LHCN-M2 (cell line): ENCODE measurements at places on chromosomes 1 and 21.

- DNase-seq = no peak
These were observed 40.4 kb upstream of the LRRC7 start for GRCh38 chr1:69527273-69527672.

- DNase-seq = no peak
These were observed 18.1 kb upstream of the EPHA8 start for GRCh38 chr1:22545141-22545540.

- no peak for DNase-seq
These were observed 15.9 kb downstream of the SDC3 start for GRCh38 chr1:30892671-30893073.

- peak; percentile 71 for DNase-seq
These were observed 108.2 kb upstream of the TMPRSS2 start for GRCh38 chr21:41616031-41616591.

GRCh38 chr1:225879521-225880221, 2.5 kb downstream of the TMEM63A start:
- DNase-seq = no peak

DNA sequence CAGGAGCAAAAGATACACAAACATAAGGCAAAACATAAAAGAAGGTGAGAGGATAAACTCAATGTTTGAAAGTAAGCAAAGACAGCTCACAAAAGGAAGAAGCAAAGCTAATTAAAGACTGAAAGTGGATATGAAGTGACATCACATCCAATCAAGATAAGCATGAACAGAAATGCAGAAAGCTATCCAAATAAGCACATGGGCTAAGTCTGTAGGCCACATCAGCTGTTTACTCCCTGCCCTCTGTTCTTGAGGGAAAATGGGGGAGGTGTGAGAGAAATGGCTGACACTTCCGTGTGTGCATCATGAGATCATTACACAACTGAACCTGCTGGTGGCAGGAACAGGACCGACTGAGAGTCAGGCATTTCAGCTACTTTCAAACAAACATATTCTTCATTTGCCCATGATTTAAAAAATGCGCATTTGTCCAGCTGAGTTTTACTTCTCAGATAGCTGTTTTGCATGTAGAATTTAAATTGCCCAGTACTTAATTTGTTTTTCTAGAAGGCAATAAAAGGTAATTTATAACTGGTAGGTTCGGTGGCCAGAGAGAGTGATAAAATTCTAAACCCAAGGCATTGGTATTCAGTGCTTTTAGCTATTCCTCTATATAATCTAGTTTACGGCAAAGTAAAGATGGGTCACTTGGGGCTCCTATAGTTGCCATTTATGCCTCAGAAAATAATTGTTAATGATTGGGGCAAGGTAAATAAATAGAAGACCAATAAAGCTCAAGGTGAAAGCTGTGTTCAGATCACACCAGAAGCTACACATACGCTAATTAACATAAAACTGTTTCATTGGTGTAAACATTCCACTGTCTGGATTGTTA, 27.2 kb upstream of the MAN1A2 start:
- peak; percentile 73 for DNase-seq

DNA sequence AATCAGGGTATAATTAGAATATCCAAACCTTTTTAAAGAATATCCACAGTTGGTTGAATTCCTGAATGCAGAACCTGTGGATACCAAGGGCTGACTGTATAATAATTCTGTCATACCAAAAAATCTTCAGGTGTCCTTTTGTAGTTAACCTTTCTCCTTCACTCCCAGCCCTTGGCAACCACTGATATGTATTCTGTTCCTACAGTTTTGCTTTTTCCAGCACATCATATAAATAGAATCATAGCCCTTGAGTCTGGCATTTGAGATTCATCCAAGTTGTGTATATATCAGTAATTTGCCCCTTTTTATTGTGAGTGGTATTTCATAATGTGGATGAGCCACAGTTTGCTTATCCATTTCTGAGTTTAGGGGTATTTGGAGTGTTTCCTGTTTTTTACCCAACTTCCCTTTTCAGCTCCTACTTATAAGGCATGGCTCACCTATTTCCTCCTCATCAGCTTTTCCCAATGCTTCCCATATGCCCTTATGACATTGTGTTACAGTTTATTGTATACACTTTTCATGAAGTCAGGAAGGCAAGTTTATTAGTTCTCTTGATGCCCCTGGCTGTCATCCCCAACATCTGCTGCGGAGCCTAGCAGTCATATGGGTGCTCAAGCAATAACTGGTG, 35.0 kb upstream of the AGO1 start:
- DNase-seq = no peak

- no peak for DNase-seq
These were observed 116.6 kb downstream of the HS2ST1 start for GRCh38 chr1:87030740-87031690.

DNA sequence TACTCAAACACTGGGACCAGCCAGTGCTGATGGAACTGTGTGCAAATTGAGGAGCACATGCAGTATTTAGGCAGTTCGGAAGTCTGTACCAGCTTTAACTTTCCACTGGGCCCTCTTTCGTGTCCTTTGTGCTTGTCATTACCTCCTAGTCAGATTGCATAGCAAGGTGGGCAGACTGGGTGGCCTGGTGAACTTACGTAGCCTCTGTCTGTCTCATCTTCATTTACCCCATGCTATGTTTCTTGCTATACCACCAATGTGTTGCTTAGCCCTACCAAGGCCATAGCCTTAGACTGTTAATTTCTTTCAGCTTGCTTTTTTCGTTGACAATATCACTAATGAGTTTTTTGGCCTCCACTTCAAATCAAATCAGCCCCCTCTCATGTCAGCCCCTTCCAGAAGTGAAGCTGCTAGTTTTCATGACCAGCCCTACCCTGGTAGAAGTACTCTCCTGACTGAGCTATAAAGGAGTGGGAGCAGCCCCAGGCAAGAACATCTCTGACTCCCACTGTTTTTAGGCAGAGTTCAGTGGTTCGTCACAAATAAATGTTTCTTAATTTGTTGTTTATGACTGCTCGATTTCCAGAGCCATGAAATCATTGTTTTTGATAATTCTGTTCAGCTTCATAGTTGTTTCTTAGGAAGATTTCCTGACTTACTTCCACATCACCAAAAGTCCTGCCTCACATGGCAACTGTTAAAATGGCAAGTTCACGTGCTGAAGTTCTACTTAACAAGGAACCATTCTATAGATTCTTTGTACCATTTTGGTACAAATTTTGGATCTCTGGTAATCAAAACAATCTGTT, 19.3 kb downstream of the PRKACB start:
- DNase-seq = no peak
